ENCODE measurements at places on chromosomes 16 and 17. TPM values are rescaled to one million over a fixed set of nuclear protein-coding genes. Genes with fewer than 3 reads are reported as not detected.

Gene GINS2
- 1.8 TPM for total RNA-seq

GRCh38 chr17:74943808-74944522 lies 8.3 kb downstream of the OTOP3 start:
- no peak overlapping the region for H3K4me3 ChIP-seq
- H3K4me1 ChIP-seq, result no peaks in the 10 kb centered on the region
- no peak overlapping the region for H3K27ac ChIP-seq
- H3K36me3 ChIP-seq, result no peaks in the 10 kb centered on the region
- DNase-seq, result peak; percentile 58

DNA sequence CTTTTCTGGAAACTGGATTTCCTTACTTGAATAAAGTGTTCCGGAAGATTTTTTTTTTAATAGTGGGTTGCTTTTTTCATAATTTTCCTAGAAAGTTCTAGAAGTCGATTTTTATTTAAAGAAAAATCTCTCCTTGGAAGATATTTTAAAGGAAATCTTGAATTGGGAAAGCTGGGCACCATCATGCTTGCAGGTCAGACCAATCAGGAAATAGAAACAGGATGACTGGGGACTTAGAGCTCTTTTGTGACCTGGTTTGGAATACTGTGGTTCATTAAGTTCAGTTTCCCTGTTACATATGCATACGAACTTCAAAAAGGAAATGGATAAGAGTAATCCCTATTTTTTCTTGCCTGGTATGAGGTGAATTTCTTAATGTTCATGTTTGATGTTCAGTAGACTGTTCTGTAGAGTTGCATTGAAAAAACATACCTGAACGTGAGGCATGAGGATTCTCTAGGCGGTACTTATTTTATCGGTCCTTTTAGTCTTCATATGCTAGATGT lies 1.2 kb downstream of the NFATC3 start:
- no peak for DNase-seq
- peak overlapping the region; percentile 96 for H3K27ac ChIP-seq
- peak overlapping the region; percentile 83 for H3K4me3 ChIP-seq
- H3K36me3 ChIP-seq, result no peaks in the 10 kb centered on the region

DNA sequence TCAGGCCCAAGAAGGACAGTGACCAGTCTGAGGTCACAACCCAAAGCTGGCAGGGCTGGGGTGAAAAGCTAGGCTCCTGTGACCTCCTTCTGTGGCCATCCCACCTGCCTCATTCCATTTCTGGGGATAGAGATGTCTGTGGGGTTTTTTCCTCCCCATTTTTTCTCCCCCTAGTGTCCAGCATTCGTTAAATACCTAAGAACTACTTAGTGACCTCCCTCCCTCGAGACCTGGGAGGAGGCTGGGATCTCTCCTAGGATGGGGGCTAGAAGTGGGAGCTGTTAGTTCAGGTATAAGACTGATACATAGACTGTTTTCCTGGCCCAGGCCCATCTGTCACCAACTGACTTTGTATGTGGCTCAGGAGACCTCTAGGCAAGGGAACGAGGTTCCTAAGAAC lies 20.5 kb upstream of the STAC2 start:
- H3K27ac ChIP-seq, result no peak overlapping the region
- H3K36me3 ChIP-seq, result no peaks in the 10 kb centered on the region
- peaks cover 28% of the 10 kb centered on the region for H3K27me3 ChIP-seq
- peaks cover 14% of the 10 kb centered on the region for H3K4me1 ChIP-seq
- DNase-seq, result no peak

- peaks cover 59% of the 10 kb centered on the region for H3K36me3 ChIP-seq
- no peak overlapping the region for H3K27ac ChIP-seq
- no peak for DNase-seq
- H3K4me1 ChIP-seq, result no peaks in the 10 kb centered on the region
- no peak overlapping the region for H3K4me3 ChIP-seq
Observed at GRCh38 chr17:43813386-43813785, 19.6 kb downstream of the MPP3 start.
